ENCODE measurements at places on chromosomes 1 and 21.
A peak's percentile ranks its signal among the peaks of the same experiment; 100 is the strongest.

GRCh38 chr1:48236716-48237470, 14.4 kb downstream of the SLC5A9 start:
- DNase-seq = peak; percentile 60

DNA sequence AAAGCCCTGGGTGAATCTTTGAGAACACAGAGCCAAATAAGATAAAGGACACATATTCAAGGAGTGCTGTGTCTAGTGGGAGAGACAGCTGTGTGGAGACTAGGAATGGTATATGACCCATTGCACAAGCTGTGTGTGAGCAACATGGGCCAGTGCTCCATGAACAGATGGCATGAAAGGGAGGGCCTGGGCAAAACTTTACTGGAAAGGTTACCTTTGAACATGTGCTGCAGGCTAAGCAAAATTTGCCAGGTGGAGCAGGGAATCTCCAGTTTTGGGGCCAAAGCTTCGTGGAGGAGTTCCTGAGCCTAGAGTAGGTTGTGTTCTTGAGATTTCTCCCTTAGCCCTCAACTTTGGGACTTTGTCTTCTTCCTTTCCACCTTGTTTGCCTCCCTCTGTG, 446.1 kb upstream of the PROX1 start:
- DNase-seq = no peak

GRCh38 chr1:26991310-26992116, 2.0 kb upstream of the TRNP1 start:
- no peak for DNase-seq

GRCh38 chr1:198179556-198179981, 22.8 kb downstream of the NEK7 start:
- DNase-seq = no peak

GRCh38 chr21:45874716-45875415, 106.7 kb upstream of the COL6A1 start:
- DNase-seq = no peak

DNA sequence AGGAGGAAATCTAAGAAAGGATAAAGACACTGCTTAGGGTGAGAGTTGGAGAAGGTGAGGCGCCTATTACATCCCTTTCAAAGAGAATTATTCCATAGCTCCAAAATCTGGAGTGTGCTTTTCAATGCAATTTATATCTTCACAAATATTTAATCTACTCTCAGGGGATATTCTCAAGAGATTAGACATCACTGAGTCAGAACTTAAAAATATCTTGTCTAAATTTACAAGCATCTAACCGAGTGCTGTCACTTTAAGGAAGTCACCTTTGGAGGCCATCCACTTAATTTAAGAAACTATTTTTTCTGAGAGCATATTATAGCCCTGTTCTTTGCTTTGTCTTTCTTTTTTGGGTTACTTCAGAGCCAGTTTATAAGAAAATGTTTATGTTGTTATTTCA, 134.6 kb downstream of the TNFSF18 start:
- no peak for DNase-seq

DNA sequence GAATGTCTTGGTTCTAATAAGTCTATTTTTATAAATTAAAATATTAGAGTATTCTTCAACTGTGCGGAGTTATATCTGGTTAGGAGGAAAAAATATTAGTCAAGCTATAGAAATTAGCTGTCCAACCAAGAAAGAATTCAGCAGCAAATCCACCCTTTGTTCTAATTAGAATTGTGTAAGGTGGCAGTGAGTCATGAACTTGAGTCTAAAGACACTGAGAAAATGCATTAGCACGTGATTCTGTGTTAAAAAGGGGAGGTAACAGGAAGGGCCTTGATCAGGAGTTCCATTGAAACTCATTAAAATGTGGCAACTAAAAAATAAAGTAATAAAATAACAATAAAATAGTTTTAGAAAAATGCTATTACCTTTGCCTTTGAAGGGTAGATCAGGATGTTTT, 398.2 kb upstream of the RGS18 start:
- DNase-seq = no peak

DNA sequence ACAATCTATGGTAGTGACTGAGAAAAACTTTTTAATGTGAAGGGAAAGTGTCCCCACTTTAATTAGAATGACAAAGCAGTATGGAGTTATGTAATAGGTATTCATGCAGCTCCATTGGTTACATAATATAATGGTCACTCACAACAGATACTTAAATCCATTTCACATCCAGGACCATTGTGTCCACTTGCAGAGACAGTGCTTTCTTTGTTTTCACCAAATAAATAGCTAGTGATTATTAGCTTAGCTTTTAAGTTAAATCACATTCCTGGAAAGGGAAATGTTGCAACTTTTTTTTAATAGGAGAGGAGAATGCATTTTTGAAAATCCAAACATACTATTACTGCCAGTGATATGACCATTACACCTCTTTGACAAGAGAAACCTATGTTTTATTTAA, 22.9 kb downstream of the RGL1 start:
- DNase-seq = peak; percentile 87

GRCh38 chr1:161172776-161173376, 4.4 kb downstream of the B4GALT3 start:
- DNase-seq = no peak

- no peak for DNase-seq
These were observed 930 bp upstream of the ADAMTSL4 start for GRCh38 chr1:150548324-150548631.

DNA sequence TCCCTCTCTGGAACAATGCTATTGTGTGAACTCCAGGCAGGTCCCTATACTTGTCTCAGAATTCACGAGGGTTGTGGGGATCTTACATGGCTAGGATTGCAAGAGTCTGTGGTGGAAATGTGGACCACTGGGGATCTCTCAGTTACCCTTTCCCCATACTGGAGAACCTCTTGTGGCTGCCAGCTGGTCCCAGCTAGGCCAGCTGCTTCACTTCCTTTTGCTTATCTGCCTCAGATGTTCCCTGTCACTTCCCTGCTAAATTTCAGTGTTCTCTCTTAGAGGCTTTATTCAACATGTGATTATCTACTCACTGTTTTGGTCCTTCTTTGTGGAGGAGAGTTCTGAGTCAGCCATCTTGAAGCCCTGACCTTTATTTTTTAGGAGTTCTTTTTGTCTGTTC, 75.9 kb upstream of the SAMD13 start:
- no peak for DNase-seq

DNA sequence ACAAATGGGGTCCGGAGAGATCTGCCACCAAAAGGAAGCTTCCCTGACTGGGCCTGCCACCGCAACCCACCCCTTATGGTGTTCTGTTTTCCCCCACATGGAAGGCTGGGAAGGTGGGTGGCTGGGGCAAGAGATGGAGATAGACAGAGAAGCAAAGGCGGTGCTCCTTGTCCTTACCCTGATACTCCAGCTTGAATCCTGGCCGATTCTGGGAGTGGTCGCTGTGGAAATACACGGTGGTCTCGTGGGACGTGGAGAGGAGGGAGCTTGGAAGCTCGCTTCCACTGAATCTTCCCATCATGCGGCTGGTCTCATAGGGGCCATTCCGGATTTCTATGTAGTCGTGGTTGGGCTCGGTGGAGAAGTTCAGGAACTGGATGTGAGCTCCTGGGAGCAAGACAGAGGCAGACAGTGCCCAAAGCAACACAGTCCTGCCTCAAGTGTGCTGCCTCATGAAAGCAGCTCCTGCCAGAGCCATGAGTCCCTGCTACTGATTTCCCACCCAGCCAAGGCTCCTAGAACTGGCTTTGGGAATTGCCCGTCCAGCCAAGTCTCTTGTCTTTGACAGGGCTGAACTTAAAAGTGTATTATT, 138.5 kb downstream of the ZSCAN20 start:
- DNase-seq = no peak

- DNase-seq = no peak
These were observed 207.4 kb downstream of the APP start for GRCh38 chr21:25963181-25963580.

- DNase-seq = no peak
These were observed 921.5 kb downstream of the TTLL7 start for GRCh38 chr1:83077411-83077810.

DNA sequence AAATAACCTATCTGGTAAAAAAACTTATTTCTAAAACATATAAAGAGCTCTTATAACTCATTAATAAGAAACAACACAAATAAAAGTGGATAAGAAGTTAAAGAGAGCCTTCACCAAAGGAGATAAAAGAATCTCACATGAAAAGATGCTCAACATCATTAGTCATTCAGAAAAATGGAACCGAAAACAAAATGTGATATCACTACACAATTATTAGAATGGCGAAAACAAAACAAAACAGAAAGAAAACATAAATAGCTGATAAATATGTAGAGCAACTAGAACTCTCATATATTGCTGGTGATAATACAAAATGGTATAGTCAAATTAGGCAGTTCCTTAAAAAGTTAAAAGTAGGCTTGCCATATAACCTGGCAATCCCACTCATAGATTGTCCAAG, 1109.3 kb downstream of the PLA2G4A start:
- DNase-seq = no peak

DNA sequence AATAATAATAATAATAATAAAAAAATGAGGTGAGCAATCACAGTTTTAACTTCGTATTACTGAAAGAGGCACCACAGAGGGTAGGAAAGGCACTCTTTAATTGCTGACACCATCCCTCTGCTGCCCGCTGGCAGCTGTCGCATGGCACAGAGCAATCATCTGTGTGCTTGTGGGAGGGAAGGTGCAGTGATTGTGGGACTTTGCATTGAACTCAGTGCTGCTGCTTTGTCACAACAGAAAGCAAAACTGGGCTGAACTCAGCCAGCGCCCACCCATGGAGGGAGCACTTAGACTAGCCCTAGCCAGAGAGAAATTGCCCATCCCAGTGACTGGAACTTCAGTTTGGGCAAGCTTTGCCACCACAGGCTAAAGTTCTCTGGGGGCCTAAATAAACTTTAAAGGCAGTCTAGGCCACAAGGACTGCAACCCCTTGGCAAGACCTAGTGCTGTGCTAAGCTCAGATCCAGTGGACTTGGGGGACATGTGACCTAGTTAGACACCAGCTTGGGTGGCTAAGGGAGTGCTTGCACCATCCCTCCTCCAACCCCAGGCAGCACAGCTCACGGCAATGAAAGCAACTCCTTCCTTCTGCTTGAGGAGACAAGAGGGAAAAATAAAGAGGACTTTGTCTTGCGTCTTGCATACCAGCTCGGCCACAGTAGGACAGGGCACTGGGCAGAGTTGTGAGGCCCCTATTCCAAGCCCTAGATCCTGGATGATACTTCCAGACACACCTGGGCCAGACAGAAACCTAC, 59.3 kb downstream of the WDR4 start:
- DNase-seq = no peak

- DNase-seq = no peak
These were observed 82.5 kb downstream of the TBX15 start for GRCh38 chr1:118905671-118906070.

DNA sequence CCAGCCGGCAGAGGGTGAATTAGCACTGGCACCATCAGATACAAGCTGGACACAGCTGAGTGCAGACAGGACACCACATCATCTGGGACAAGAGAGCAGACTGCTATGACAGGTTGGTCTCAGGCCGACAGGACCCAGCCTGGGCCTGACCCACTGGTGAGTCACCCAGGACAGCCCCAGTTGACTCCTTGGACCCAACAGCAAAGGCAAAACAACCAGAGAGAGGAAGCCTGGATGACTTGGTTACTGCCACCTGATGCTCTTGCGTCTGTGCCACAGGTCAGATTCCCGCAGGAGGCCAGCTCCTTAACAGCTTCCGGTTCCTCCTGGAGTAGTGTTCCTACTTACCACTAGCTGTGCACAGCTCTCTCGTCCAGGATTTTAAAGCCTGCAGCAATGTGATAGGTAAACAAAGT, 18.5 kb downstream of the CCN1 start:
- DNase-seq = no peak

- no peak for DNase-seq
These were observed 36.5 kb downstream of the DDX20 start for GRCh38 chr1:111792249-111792648.

DNA sequence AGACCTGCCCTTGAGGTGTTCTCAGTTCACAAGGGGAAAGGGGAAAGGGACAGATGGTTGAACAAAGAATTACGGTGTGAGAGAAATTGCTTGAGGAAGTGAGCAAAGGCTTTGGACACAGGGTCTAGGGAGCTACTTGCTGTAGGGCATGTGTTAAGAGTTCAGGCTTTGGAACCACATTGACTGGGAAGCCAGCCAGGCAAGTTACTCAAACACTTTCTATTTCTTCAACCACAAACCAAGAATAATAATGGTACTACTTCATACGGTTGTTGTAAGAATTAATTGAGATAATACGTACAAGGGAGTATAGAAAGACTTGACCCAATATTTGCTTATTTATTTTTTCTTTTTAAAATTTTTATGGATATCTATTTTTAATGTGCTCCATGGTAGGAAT, 26.6 kb downstream of the AK4 start:
- DNase-seq = peak; percentile 72

GRCh38 chr1:21378705-21379494, 61.0 kb upstream of the NBPF3 start:
- DNase-seq = no peak

GRCh38 chr1:232620356-232620969, 9.5 kb downstream of the SIPA1L2 start:
- peak; percentile 89 for DNase-seq
